Activated CD4-positive, alpha-beta T cell treated with anti-CD3 and anti-CD28 coated beads, Interleukin-2, amount 50 U/mL, for 4 hours (primary cell): ENCODE measurements at places on chromosomes 11 and 22.

DNA sequence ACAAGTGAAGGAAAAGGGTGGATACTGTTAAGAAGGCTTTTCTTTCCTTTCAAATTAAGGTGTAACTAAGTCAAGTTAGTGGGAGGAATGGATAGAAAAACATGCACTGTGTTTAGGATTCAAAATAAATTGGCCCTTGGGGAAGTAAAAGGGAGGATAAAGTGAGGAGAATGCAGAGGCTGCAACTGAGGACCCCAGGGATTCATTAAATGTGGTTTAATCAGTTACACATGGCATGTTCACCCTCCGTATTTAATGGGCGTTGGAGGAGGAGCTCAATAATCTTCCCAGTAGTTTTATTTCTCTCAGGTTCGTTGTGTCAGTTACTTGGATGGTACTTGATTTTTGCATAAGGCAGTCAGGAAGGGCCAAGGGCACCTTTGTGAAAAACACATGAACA is 966.3 kb downstream of the JRKL start:
- no peak for DNase-seq

GRCh38 chr22:31275018-31275417 is 17.3 kb downstream of the PIK3IP1 start:
- DNase-seq, result no peak

DNA sequence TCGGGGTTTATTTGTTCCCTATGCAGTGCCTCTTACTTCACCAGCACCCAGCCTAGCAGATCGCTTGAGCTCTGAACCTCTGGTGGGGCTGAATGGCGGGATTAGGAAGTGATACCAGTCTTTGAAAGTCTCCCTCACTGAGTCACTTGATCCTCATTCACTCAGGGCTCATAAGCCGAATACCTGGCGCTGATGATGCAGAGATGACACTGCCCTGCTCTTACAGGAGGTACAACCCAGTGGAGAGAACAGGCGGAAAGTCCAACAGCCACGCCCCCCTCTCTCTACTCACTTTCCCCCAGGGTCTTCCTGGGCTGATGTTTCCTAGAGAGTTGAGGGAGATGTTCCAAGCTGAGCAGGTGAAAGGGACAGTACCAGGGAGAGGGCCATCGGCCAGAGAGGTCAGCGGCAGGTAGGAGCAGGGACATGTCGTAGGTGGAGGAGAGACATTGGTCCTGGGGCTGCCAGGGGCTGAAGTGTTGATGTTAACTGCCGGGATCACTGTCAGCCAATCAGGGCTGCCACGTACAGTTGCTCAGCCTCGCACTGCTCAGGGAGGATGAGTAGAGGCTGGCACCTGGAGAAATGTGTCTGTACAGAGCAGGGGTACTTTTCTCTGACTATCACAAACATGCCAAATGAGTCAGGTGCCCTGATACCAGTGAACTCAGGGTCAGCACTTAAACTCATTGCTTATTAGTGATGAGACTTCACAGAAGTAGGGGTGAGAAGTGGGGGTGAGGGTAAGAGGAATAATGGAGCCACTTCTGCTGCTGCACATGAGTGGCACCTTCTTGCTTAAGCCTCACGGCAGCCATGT is 9.9 kb upstream of the APOBEC3A start:
- no peak for DNase-seq

DNA sequence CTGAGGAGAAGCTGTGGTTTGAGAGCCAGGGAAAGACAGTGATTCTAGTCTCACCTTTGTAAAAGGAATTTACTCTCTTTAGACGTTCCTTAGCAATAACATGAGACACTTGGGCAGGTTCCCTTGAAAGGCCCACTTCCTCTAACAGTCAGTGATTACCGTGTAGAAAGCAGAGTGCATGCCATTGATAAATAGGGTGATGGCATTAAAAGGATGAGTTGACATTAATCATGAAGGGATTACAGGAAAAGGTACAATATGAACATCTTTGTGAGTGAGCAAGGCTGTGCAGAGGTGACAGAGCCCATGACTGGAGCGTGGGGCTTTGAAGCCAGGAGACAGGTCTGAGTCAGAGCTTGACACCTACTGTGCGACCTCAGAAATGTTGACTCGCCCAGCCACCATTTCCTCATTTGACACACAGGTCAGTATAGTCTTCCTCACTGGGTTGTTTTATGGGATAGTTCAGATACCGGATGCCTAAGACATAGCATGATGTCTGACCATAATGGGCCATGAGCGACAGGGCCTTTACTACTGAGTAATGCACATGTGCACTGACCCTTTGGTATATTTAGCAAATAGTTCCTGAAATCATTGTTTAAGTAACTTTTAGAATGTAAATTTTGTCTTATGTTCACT is 341.7 kb upstream of the MTNR1B start:
- DNase-seq, result no peak

DNA sequence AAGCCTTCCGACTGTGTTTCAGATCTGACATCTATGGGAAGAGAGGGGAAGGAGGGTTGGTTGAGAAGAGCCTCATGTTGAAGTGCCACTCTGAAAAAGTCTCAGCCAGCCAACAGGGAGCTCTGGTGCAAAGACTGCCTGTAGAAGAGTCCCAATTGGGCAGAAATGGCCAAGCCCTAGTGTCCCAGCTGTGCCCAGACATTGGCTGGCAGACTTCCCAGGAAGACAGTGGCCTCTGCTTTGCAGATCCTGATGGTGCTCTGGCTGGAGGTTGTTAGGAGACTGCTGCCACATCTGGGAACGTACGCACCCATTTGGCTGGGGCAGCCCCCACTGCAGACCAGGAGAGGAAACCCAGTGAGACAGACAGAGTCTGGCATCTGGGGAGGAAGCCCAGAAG is 3.2 kb upstream of the PLA2G3 start:
- DNase-seq, result no peak

GRCh38 chr11:70142221-70142875 is 60.7 kb upstream of the FADD start:
- no peak for DNase-seq

DNA sequence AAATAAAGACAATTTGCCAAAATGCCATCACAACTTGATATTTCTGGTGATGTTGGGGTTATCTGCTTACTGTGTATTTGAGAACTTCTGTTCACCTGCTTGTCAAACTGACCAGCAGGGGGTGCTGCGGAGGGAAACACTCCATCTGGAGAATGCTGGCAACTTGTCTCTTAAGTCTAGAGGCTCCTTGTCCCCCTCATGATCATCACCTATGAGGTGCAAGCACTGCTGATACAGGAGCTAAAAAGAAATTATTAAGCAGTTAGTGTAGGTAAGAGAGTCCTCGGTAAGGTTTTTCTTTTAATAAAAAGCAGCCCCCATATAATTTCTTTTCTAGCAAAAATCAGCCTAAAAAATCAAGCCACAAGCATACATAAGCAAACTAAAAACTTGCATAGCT is 32.7 kb upstream of the GLYATL1B start:
- DNase-seq, result peak; percentile 82

GRCh38 chr11:73995247-73995646 is 12.6 kb upstream of the UCP2 start:
- no peak for DNase-seq

DNA sequence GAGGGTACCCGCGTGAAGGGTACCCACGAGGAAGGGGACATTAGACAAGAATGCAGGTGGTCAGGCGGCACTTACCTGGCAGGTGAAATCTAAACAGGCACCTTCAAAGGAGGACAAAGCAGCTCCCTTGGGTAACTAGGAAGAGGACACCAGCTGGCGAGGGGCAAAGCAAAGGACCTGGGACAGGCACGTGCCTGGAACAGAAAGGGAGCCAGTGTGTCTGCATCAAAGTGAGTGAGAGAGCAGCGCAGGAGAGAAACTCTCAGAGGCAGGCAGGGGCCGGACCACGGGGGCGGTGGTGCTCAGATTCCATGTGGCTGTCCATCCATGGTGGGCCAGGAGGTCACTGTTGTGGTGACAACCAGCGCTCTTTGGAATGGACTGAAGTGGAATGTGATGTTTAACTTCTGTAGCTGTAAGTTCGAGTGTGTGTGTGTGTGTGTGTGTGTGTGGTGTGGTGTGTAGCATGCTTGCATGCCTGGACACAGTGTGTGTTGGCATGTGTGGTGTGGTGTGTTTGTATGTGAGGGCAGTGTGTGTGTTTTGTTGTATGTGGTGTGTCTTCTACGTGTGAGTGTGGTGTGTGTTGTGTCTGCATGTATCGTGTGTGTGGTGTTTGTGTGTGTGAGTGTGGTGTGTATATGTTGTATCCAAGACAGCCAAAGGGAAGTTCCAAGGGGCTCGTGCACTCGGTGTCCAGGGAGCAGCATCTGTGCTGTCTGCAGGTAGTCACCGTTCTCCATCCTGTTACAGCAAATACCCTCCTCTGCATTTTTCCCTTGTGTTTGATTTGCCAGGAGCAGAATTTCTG is 86.4 kb downstream of the CDKN1C start:
- no peak for DNase-seq

DNA sequence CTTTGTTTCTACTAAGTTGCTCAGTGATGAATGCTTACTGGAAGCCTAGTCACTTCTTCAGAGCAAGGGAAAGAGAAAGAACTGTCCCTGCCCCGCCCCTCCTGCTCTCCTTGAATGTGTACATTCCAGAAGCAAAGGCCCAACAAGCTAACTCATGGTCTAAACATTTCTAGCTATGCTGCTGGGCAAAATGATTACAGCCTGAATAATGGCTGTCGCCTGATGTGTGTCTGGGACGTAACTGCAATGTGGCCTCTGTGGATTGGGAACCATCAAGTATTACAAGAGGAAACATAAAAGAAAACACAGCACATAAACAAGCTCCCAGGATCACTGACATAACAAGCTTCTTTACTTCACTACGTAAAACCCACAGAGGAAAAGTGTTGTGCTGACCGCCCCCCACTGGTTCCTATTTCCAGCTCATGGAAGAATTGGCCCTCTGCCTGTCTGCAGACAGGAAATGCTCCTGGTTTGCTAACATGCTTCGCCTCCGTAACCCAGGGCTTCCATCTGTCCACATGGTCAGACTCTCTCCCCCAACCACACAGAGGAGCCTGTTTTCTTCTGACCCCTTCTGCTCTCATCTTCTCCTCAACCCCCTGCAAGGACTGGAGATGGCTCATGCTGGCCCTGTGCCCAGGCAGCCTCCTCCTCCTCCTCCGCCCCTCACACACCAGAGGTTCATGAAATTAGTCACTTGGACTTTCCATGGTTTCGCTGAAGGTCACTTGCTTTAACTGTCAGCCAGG is 187.2 kb downstream of the MAML2 start:
- peak; percentile 56 for DNase-seq

DNA sequence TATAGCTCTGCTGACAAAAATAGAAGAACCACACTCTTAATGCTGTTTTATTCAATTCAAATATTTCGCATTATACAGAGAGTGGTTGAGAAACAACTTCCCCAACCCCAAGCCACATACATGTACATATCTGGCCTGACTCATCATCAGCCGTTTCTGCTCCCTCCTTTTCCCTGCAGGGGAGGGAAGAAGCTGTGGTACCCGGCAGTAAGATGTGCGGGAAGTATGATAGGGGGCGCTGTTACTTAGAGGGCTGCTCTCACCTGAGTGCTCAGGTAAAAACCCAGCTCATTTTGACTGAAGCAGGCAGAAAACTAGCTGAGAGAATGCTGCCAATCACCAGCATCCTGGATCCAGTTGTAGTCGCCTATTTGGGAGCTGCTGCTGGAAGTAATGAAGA is 85.5 kb downstream of the NELL1 start:
- no peak for DNase-seq

DNA sequence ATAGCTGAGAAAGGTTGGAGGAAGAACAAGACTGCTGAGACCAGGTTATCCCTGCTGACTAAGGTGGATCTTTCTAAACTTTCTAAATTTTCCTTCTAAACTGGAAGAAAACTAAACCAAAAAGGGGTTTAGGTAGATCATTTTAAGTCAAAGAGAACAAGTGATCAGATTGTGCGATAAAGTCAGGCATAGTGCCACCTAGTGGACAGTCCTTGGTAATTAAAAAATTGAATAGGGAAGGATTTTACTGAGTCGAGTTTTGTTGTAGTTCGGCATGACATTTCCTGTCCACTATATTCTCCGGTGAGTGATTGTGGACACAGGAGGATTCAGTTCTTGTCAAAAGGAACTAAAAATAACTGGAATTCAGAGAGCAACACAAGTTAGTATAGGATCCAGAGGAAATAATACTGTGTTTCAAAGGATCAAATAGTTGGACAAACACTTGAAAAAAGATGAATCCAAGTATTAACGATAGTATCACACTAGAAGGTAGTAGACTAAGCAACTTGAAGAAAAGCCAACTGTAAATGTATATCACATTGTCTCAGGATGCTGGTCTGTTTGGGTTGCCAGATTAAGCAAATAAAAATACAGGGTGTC is 1236.4 kb downstream of the FAM181B start:
- DNase-seq, result no peak

GRCh38 chr11:77276271-77276670 is 25.2 kb downstream of the GDPD4 start:
- DNase-seq, result no peak

- no peak for DNase-seq
Observed at GRCh38 chr22:38735465-38736256, 20.1 kb downstream of the SUN2 start.

- DNase-seq, result no peak
Observed at GRCh38 chr22:37752189-37753087, 55.3 kb upstream of the GCAT start.

GRCh38 chr22:28448625-28449024 is 231.0 kb downstream of the TTC28 start:
- DNase-seq, result no peak

DNA sequence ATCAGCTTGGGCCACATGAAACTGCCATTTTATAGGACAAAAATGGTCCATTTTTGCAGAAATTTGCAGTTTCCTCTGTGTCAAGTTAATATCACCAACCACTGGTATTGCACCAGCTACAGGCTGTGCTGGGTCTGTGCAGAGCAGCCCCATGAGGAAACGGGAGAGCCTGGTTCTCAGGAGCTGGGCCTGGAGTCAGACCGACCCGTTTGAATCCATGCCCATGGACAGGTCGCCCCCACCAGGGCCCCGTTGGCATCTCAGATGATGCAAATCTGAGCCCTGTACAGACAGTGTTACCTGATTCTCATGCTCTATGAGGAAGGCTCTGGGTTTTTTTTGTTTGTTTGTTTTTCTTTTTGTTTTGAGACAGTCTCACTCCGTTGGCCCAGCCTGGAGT is 9.8 kb upstream of the SEC14L6 start:
- DNase-seq, result no peak

DNA sequence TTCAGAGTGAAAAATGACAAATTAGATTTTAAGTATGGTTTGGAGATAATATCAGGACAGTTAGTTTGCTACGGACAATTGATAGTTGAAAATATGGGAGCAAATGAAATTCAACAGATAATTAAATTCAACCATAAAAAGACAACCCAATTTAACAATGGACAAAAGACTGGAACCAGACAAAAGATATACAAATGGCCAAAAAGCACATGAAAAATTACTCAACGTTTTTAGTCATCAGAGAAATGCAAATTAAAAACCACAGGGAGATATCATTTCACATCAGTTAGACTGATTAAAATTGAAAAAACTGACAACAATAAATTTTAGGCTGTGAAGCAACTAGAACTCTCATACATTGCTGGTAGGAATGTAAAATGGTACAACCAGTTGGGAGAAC is 27.2 kb downstream of the SIK2 start:
- DNase-seq, result no peak

- no peak for DNase-seq
Observed at GRCh38 chr11:58933661-58934060, 5.6 kb upstream of the GLYATL1 start.
